ENCODE measurements at places on chromosomes 5 and 9. TPM values are rescaled to one million over a fixed set of nuclear protein-coding genes. Genes with fewer than 3 reads are reported as not detected.
A peak's percentile ranks its signal among the peaks of the same experiment; 100 is the strongest.

DNA sequence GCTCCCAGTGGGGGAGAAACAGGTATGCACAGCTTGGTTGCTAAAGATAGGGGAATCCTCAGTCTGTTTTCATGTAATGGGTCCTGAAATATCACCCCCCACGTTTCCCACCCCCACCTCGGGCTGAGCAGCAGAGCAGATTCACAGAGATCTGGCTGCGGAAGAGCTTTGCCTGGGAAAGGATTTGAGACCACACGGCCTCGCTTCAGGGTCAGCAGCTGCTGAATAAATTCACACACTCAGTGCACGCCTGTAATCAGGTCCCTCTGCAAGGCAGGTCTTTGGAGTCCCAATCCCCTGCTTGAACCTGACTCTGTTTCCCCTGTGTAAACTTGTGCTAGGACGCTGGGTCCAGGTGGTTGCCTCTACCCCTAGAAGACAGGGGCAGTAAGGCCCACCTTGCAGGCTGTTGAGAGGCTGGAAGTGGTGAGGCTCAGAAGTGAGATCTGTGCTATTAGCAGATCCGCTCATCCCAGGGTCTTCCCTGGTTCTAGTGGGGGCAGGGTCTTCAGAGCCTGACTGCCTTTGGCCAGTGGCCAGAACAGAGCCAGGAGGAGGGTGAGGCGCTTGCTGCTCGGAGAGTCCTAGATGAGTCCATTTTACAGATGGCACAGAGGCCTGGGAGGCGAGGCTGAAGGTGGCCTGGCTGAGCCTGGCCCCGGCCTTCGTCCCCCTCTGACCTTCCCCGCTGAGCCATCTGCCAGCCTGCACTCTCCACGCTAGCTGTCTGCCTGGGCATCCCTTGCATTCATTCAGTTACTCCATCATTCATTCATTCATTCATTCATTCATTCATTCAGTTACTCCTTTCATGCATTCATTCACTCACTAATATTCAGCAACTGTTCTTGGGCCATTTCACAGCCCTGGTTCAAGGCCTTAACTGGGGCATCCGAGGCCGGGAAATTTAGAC, 16.7 kb upstream of the NEURL1B start:
- H3K27ac ChIP-seq, result no peak overlapping the region
- no peak overlapping the region for H3K4me3 ChIP-seq
- DNase-seq, result no peak
- no peaks in the 10 kb centered on the region for H3K27me3 ChIP-seq
- H3K36me3 ChIP-seq, result no peaks in the 10 kb centered on the region

GRCh38 chr9:108836319-108836718, 19.5 kb downstream of the ACTL7B start:
- H3K4me3 ChIP-seq, result no peak overlapping the region
- no peaks in the 10 kb centered on the region for H3K27me3 ChIP-seq
- H3K4me1 ChIP-seq, result no peaks in the 10 kb centered on the region
- H3K36me3 ChIP-seq, result no peaks in the 10 kb centered on the region

GRCh38 chr9:112020680-112021596, 124.3 kb downstream of the UGCG start:
- no peaks in the 10 kb centered on the region for H3K4me1 ChIP-seq
- H3K27me3 ChIP-seq, result no peaks in the 10 kb centered on the region
- no peak overlapping the region for H3K27ac ChIP-seq

DNA sequence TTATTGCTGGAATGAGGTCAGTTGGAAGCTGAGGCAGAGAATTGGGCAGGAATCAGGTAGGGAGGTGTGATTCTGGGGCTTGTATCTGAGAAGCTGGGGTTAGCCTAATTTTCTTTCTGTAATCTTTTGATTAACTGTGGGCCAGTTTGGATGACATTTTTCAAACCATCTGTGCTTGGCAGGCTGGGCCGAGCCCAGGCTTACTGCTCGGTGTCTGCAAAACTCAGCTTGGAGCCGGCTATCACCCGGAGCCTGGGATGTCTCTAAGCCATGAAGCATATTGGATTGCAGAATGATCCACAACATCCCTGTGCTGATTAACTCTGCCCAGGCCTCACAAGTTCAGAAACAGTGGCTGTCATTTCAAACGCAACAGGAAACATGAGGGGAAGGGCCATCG, 26.5 kb downstream of the KCNMB1 start:
- DNase-seq, result no peak
- no peaks in the 10 kb centered on the region for H3K27me3 ChIP-seq

- H3K4me1 ChIP-seq, result peaks cover 62% of the 10 kb centered on the region
- peaks cover 4% of the 10 kb centered on the region for H3K36me3 ChIP-seq
- peak overlapping the region; percentile 75 for H3K27ac ChIP-seq
- H3K27me3 ChIP-seq, result no peaks in the 10 kb centered on the region
- no peak for DNase-seq
Measured at GRCh38 chr9:93577078-93577974, 942 bp downstream of the PHF2 start.

DNA sequence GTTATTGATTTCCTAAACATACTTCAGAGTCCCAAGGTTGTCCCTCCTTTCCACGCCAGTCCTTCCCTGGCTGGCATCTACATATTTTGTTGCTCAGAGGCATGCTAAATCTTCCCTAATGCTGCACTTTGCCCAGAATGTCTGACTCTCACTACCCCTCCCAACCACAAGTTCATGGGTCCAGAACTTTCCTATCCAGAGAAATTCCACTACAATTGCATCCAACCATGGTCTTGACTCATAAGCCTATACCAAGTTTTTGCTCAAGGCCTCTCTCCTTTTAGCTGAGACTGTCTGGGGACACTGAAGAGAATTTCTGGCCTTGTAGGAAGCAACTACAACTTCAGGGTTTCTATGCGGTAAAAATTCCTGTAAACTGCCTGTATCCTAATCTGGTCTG, 206.3 kb downstream of the BNC2 start:
- no peak overlapping the region for H3K27ac ChIP-seq
- no peaks in the 10 kb centered on the region for H3K36me3 ChIP-seq
- H3K4me3 ChIP-seq, result no peak overlapping the region
- H3K4me1 ChIP-seq, result peaks cover 10% of the 10 kb centered on the region
- H3K27me3 ChIP-seq, result no peaks in the 10 kb centered on the region

DNA sequence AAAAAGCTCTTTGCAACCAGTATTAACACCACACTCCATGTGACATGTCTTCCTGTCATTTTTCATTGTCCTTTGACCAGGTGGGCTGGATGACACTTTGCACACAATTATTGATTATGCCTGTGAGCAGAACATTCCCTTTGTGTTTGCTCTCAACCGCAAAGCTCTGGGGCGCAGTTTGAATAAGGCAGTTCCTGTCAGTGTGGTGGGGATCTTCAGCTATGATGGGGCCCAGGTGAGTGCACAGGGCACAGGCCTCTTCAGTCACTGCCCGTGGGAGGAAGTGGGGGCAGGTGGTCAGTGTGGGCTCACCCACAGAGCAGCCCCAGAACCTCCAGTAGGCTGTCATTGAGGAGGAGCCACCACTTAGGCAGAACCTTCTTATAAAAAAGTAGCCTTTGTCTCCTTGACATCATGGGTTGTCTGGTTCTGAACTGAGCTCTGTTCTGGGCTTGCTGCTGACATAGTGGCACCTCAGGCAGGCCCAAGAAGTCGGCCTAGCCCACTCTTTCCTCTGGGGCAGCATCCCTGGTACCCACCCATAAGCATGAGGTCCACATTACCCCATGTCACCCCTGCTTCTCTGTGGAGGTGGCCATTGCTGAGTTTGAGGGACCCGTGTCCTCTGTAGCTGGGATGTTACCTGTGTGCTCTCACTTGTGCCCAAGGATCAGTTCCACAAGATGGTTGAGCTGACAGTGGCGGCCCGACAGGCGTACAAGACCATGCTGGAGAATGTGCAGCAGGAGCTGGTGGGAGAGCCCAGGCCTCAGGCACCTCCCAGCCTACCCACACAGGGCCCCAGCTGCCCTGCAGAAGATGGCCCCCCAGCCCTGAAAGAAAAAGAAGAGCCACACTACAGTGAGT, 39.3 kb downstream of the SECISBP2 start:
- no peaks in the 10 kb centered on the region for H3K27me3 ChIP-seq
- no peak for DNase-seq
- no peak overlapping the region for H3K4me3 ChIP-seq
- no peak overlapping the region for H3K27ac ChIP-seq
- H3K4me1 ChIP-seq, result no peaks in the 10 kb centered on the region
- H3K36me3 ChIP-seq, result peaks cover 21% of the 10 kb centered on the region

DNA sequence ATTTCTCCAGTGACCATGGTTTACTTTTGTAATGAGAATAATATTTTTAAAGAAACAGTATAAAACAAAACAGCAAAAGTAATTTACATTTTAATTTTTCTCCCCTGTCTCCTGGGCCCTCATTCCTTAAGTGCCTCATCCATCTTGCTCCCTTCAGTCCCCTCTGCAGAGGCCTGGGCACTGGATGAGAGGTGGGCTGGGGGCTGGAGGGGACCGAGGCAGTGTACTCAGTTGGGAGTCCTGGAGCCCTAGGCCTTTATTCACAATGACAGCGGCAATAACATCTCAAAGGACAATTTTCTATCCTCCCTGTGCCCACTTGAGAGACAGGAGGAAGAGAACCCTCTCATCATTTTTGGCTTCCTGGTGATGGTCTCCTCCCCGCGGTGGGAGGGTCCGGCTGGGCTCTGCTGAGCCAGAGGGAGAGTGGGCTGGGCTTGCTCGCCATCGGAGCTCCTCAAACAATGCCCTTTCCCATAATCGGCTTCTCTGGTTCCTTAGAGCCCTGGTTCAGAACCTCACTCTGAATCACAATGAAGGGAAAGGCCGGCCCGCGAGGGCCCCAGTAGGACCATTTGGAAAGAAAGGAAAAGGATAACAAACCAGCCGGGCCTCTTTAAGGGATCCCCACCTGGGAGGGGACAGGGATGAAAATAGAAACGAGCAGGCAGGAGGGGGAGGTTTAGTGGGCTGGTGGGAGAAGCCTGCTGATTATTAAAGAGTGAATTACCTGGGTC, 9.7 kb upstream of the SMIM32 start:
- DNase-seq, result peak; percentile 14
- peaks cover 2% of the 10 kb centered on the region for H3K36me3 ChIP-seq
- peak overlapping the region; percentile 72 for H3K4me3 ChIP-seq
- no peak overlapping the region for H3K27ac ChIP-seq
- H3K4me1 ChIP-seq, result peaks cover 15% of the 10 kb centered on the region

DNA sequence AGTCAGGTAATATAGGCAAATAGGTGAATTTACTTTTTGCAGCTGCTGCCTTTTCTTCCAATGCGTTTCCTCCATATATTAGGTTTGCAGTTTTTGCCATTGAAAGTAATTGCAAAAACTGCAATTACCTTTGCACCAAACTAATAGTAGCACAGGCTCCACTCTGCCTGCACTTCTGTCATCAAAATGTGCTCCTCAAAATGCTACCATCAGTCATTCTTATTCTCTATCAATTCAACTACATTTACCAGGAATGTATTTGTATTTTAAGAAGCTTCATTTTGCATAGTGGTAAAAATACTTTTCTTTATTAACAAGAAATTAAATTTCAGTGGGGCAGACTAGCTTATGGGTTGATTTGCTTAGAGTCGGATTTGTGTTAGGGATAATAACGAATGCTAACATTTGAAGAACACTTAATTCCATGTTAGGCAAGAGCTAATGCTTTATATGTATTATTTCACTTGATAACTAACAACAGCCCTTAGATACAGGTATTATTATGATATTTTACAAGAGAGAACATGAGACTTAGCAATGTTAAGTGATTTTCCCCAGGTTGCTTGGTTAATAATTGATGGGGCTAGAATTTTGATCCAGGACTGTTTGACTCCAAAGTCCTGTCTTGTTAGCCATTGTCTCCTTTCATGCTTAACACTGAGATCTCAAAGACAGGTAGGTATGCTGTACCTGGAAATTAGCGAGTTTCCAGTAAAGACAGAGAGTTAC, 300.4 kb downstream of the MAN2A1 start:
- no peaks in the 10 kb centered on the region for H3K27me3 ChIP-seq
- no peak overlapping the region for H3K4me3 ChIP-seq
- no peak for DNase-seq
- H3K27ac ChIP-seq, result no peak overlapping the region

- H3K4me3 ChIP-seq, result no peak overlapping the region
- DNase-seq, result no peak
- H3K36me3 ChIP-seq, result no peaks in the 10 kb centered on the region
- H3K4me1 ChIP-seq, result no peaks in the 10 kb centered on the region
Measured at GRCh38 chr5:132094393-132095076, 20.9 kb downstream of the CSF2 start.

- no peaks in the 10 kb centered on the region for H3K27me3 ChIP-seq
- no peak for DNase-seq
- no peaks in the 10 kb centered on the region for H3K36me3 ChIP-seq
- H3K27ac ChIP-seq, result no peak overlapping the region
Measured at GRCh38 chr9:130379649-130379970, 65.2 kb upstream of the ASS1 start.

DNA sequence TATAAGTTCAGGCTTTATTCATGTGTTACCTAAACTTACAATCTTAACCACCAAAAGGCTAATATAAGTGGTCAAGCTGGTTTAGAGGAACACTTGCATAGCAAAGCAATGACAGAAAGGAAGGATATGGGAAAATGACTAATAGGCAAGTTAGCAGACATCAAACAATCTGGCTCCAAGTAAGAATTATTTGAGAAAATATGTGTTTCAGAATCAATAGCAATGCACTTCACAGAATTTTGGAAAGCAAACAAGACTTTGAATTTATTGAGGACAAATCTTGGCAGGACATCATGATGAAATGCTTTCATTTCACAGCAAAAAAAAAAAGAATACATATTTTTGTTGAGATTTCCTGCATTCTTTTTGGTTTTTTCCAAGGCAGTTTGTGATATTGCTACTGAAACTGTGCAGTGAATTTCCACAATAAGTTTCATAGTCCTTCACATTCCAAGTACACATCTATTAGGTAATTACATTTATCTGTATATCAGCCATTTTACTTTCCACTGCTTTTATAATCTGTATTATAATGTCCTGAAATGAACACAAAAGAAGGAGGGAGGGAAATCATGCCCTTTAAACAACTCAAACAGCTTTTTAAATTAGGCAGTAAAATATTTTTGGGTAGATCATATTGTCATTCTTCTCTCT, 417.9 kb downstream of the NR2F1-AS1 start:
- no peak for DNase-seq
- H3K36me3 ChIP-seq, result peaks cover 2% of the 10 kb centered on the region
- H3K4me1 ChIP-seq, result peaks cover 28% of the 10 kb centered on the region
- no peak overlapping the region for H3K4me3 ChIP-seq
- no peaks in the 10 kb centered on the region for H3K27me3 ChIP-seq

DNA sequence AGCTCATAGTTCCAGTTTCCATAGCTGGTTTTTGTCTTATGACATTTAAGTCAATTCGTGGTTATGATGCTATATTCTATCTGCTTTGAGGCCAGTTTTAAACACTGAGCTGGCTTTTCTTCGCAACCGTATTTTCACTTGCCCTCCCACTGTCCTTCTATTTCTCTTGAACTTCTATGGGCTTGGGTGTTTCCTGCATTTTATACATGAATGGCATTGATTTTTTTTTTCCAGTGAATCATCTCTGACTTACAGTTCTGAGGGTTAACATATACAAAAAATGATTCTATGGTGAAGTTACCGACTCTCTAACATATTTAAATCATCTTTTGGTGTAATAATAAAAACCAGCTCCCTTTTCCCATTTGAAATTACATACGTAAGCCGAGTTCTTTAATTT, 88.2 kb downstream of the SREK1 start:
- H3K4me3 ChIP-seq, result no peak overlapping the region
- peaks cover 42% of the 10 kb centered on the region for H3K4me1 ChIP-seq
- peak overlapping the region; percentile 15 for H3K27ac ChIP-seq

INSL4 gene
- total RNA-seq, result not detected

ZNF618 gene
- total RNA-seq, result 60.8 TPM

ACER2 gene
- total RNA-seq, result 5.6 TPM

HK3 gene
- not detected for total RNA-seq

SAXO1 gene
- total RNA-seq, result 0.14 TPM

RGS14 gene
- 15.7 TPM for total RNA-seq
